Renal cortex interstitium (tissue), 15 donors: ENCODE measurements at places on chromosomes 3 and 15. TPM values are rescaled to one million over a fixed set of nuclear protein-coding genes. Genes with fewer than 3 reads are reported as not detected.

DNA sequence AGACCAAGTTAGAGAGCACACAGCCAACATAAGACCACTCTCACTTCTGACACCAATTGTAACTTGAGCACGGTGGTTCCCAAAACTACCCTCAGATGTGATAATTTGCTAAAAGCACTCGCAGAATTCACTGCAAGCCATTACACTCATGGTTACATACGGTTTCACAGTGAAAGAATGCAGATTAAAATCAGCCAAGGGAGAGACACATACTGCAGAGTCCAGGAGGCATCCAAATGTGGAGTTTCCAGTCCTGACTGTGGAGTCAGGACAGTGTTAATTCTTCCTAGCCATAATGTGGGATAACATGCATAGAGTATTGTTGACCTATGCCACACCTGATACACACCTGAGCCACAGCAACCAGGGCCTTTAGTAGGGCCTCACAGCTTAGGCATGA, 956.4 kb downstream of the NTRK3 start:
- DNase-seq = no peak

GRCh38 chr15:44101286-44101685, 93.8 kb downstream of the FRMD5 start:
- no peak for DNase-seq

DNA sequence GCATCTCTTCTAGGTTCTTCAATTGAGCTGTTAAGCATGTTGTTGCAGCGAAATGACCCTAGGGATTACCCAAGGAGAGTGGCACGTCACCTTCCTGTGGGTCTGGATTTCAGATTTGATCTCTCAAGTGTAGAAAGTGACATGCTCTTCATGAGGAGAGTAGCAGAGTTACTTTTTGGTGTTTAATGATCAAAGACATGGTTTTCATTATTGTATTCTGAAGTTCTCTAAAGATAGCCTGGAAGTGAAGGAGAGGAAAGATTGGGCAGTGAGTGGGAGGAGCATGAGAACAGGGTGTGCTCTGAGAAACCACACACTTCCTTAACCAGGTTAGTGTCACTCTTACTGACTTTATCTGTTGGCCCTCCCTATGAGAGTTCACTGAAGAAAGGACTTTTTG, 153.6 kb downstream of the AKAP13 start:
- DNase-seq = no peak

DNA sequence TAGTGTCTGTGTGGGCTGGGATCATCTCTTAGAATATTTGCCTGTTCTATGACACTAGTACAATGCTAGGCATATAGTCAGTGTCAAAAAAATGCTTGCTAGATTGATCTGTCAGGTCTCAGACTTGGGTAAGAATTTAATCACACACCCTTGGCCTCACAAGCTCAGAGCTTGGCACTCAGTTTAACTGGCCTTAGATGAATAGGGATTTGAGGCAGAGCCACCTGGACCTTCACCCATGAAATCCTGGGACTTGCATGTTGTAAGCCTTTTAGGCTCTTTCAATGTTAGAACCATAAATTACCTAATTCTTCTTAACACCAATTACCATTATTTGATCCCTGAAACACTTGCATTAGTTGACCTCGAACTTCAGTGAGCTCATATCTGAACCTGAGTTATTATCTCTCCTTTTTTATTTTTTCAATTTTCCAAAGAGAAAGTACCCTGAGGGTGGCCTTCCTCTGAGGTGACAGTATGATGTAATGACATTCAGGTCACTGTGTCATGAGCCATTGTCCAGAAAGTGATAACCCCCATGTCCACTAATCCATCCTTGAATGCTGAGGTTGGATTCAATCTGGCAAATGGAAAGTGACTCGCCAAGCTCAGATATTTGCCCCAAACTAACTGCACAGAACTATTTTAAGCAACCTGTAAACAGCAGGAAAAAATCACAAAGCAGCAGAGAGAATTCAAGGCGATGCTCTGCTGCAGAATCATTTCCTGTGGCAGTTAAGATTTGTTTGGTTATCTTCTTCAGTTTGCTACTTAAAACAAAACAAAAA, 615.2 kb upstream of the NR2F2 start:
- no peak for DNase-seq

GRCh38 chr3:37934631-37935289, 55.8 kb upstream of the VILL start:
- DNase-seq = no peak

GRCh38 chr15:61307474-61307873, 78.4 kb upstream of the RORA start:
- DNase-seq = no peak

- DNase-seq = no peak
Measured at GRCh38 chr3:15800780-15801179, 3.0 kb upstream of the ANKRD28 start.

DNA sequence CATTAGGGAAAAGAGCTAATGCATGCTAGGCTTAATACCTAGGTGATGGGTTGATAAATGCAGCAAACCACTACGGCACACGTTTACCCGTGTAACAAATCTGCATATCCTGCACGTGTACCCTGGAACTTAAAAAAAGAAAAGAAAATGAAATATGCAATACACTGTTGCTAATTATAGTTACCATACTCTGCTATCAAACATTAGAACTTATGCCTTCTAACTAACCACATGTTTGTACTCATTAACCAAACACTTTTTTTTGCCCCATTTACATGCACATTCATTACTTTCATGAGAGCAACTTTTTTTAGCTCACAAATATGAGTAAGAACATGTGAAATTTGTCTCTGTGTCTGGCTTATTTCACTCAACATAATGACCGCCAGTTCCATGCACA, 253.1 kb downstream of the CGGBP1 start:
- no peak for DNase-seq

GRCh38 chr3:188604651-188605050, 450.7 kb downstream of the LPP start:
- DNase-seq = no peak

- DNase-seq = no peak
Measured at GRCh38 chr3:68878322-68878721, 54.0 kb downstream of the TAFA4 start.

DNA sequence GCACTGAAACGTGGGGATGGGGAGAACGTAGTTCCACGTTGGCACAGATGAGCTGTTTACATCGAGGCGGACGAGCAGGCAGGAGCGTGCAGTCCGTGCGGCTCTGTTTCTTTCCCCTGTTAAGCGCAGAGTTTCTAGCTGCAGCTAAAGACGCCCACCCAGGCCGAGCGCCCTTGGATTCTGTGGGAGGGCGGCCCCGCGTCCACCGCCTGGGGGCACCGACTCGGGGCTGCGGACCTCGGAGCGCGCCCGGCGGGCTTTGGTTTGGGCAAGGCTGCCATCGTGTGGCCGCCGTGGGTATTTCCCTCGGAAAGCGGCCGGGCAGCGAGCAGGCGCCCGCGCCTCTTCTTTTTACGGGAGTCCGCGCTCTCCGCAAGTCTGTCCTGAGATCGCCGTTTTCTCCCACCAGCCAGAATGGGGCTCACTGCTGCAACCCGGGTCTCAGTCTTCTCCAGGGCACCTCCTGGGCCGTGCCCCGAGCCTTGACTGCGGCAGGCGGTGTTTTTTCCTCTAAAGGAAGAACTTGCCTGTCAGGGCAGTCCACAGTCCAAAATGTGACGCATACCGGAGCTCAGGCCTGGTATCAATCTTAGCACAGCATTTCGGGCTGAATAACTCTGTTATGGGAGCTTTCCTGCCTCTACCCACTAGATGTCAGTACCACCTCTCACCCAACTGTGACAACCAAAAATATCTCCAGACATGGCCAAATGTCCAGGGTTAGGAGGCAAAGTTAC, 219.9 kb upstream of the IGF1R start:
- DNase-seq = peak; percentile 69

DNA sequence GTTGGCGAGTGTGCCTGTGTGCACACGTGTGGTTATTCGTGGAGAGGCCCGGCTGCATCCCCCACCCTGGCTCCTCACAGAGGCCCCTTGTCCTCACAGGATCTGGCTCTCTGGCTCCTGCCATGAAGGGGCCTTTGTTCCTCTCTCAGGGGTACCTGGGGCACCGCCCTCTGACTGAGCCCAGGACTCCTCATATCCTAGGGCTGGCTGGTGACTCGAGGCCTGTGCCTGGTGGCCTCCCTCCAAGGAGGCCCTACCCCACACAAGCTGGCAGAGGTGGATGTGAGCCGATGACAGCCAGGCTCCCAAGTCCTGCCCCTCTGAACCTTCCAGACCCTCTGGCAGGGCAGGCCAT, 10.0 kb downstream of the PRKCD start:
- no peak for DNase-seq

- DNase-seq = no peak
Measured at GRCh38 chr3:125589547-125590122, 5.7 kb downstream of the OSBPL11 start.

DNA sequence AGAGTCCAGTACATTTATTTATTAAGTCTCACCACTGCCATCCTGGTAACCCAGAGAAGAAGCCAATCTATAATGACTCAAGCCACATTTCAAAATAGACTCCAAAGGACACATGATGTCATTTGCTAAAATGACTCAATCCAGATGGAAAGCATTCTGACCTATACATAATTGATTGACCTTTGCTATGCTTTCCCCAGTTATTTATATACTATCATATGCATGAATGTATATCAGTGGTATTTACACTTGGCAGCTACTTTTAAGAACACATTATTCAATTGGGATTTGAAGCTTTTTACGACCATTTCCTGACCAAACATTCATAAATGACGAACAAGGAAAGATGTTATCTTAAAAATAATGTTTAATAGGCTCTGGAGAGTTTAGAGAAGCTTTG, 297.2 kb downstream of the FHIT start:
- DNase-seq = peak; percentile 6

GRCh38 chr3:192992361-192992760, 74.7 kb upstream of the MB21D2 start:
- no peak for DNase-seq

DNA sequence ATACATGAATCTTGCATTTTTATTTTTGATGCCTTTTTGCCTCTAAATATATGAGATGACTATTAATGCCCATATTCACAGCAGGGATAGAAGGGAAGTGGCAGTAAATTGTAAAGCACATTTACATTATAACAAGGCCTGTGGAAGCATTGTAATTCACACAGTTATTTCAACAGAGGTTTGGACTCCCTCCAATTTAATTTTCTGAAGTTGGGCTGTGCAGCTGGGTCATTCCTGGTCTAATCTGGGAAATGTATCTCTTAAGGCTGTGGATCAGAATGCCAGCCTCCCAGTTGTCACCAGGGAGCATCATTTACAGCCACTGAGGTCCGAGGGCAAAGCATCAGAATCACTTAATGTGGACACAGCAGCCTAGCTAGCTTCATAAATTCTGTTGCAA, 434.5 kb downstream of the MFSD1 start:
- no peak for DNase-seq

DNA sequence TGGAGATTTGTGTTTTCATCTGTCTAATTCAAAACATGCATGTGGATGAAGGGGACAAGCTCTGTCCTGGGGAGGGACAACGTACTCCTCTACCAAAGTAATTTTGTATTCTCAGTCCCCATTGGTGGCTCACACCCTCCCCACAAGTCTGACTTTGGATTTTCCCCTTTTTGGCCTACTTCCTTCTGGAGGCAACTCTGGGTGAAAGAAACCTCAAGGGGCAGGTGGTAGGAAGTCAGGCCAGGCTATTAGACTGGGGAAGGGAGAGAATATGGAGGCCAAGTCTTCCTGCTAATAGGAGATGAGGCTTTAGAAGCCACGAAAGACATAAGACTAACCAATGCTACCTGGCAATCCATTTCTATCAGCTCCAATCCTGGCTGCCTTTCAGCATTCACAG, 124.9 kb upstream of the RASGRP1 start:
- no peak for DNase-seq

DNA sequence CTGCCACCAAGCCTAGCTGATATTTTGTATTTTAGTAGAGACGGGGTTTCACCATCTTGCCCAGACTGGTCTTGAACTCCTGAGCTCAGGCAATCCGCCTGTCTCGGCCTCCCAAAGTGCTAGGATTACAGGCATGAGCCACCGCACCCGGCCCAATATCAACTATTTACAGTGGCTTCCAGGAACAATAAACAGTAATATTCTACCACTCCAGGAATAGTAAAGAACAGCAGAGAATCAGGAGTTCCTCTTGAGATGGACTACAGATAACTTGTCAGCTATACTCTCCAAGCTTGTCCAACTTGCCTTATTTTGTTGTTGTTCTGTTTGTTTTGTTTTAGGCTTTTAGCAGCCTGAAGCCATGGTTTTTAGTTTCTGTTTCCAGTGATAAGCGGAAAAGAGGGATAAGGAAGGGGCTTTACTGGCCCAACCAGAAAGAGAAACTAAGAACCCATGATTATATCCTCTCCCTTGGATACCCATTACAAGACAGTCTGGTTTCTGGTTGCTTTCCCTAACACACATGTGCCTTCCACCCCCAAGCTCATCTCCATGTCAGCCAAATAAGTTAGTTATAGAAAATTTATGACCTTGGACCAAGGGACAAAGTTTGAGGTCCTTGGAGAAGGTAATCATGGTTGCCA, 36.7 kb downstream of the ARHGEF3 start:
- no peak for DNase-seq

DNA sequence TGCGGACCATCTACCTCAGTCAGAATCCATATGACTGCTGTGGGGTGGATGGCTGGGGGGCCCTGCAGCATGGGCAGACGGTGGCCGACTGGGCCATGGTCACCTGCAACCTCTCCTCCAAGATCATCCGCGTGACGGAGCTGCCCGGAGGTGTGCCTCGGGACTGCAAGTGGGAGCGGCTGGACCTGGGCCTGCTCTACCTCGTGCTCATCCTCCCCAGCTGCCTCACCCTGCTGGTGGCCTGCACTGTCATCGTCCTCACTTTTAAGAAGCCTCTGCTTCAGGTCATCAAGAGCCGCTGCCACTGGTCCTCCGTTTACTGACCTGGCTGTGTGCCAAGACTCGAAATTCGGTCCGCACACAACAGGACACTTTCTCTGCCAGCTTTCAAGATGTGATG, 21.9 kb downstream of the NRROS start:
- DNase-seq = no peak

- DNase-seq = no peak
Measured at GRCh38 chr3:190371152-190371551, 16.8 kb upstream of the CLDN16 start.

DNA sequence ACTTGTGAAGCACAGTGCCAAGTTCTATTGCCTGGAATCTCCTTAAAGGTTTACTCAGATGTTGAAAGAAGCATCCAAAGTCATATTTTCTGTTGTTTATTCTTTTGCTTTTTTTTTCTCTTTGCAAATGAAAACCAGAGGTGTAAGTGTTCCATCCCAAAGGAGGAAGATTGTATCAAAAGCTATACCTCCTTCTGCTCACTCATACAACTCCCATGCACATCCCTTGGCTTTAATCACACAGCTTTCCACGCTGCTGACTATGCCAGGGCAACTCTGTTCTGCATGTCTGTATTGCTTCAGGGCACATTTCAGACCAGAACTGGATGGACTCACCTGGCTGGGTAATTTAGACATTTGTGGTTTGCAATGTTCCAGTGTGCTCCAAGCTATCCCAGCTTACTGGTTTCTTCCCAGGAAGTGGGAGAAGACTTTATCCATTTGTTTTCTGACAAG, 399.6 kb upstream of the TBL1XR1 start:
- no peak for DNase-seq

Gene NUDT16
- polyA plus RNA-seq = 42.4 TPM

Gene ISLR2
- polyA plus RNA-seq = 0.82 TPM

Gene CSTA
- polyA plus RNA-seq = 0.74 TPM

Gene P2RY1
- 2.9 TPM for polyA plus RNA-seq

Gene PIGBOS1
- 19.1 TPM for polyA plus RNA-seq

Gene CLK3
- polyA plus RNA-seq = 70.5 TPM

Gene CORO2B
- 23.9 TPM for polyA plus RNA-seq

Gene TEX55
- not detected for polyA plus RNA-seq

Gene SLC27A2
- 59.3 TPM for polyA plus RNA-seq

Gene RGMA
- polyA plus RNA-seq = 10.2 TPM

Gene MEIS2
- polyA plus RNA-seq = 152 TPM

Gene AHSG
- 2.2 TPM for polyA plus RNA-seq

Gene ZBTB47
- 12.5 TPM for polyA plus RNA-seq

Gene CMTM8
- 12.5 TPM for polyA plus RNA-seq
